ENCODE measurements at places on chromosomes 16 and 17. TPM values are rescaled to one million over a fixed set of nuclear protein-coding genes. Genes with fewer than 3 reads are reported as not detected.
A peak's percentile ranks its signal among the peaks of the same experiment; 100 is the strongest.

GRCh38 chr17:31318851-31319661, 2.4 kb downstream of the EVI2A start:
- peak overlapping the region; percentile 65 for H3K4me3 ChIP-seq
- H3K36me3 ChIP-seq, result peaks cover 13% of the 10 kb centered on the region
- no peaks in the 10 kb centered on the region for H3K27me3 ChIP-seq
- H3K27ac ChIP-seq, result peak overlapping the region; percentile 90
- no peak for DNase-seq

GRCh38 chr17:44557651-44558285, 484 bp downstream of the FZD2 start:
- no peak for DNase-seq
- H3K4me1 ChIP-seq, result peaks cover 22% of the 10 kb centered on the region
- H3K4me3 ChIP-seq, result peak overlapping the region; percentile 95
- H3K27ac ChIP-seq, result no peak overlapping the region
- peaks cover 22% of the 10 kb centered on the region for H3K36me3 ChIP-seq
- no peaks in the 10 kb centered on the region for H3K27me3 ChIP-seq

- peaks cover 13% of the 10 kb centered on the region for H3K4me1 ChIP-seq
- no peak for DNase-seq
- H3K27me3 ChIP-seq, result no peaks in the 10 kb centered on the region
- H3K27ac ChIP-seq, result peak overlapping the region; percentile 6
- peaks cover 55% of the 10 kb centered on the region for H3K36me3 ChIP-seq
Observed at GRCh38 chr16:15880434-15881308, 7.7 kb downstream of the CEP20 start.

DNA sequence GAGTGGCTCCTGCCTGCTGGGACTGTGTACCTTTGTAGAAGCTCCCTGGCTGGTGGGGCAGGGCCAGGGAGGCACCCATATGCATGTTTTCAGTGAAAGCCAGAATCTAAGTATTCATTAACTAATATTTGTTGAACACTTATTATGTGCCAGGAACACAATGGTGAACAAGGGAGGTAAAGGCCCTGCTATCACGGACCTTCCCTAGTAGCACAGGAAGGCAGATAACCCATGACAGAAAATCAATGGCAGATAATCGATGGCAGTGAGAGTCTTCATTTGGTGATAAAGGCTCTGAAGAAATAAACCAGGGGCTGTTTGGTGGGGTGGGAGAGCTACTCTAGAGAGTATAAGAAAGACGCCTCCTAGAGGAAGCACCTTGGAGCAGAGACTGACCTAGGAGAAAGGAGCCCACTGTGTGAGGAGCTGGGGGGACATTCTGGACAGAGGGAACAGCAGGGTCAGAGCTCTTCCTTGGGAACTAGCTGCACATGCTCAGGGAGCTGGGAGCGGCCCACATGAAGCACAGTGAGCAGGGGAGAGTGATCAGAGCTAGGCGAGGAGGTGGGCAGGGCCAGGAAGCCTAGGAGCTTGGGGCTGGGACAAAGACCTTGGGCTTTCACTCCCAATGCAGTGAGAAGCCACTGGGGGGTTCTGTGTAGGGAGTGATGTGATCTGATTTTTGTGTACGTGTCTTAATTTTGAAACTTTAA, 78.5 kb downstream of the SPECC1 start:
- no peak overlapping the region for H3K27ac ChIP-seq
- no peak overlapping the region for H3K4me3 ChIP-seq

DNA sequence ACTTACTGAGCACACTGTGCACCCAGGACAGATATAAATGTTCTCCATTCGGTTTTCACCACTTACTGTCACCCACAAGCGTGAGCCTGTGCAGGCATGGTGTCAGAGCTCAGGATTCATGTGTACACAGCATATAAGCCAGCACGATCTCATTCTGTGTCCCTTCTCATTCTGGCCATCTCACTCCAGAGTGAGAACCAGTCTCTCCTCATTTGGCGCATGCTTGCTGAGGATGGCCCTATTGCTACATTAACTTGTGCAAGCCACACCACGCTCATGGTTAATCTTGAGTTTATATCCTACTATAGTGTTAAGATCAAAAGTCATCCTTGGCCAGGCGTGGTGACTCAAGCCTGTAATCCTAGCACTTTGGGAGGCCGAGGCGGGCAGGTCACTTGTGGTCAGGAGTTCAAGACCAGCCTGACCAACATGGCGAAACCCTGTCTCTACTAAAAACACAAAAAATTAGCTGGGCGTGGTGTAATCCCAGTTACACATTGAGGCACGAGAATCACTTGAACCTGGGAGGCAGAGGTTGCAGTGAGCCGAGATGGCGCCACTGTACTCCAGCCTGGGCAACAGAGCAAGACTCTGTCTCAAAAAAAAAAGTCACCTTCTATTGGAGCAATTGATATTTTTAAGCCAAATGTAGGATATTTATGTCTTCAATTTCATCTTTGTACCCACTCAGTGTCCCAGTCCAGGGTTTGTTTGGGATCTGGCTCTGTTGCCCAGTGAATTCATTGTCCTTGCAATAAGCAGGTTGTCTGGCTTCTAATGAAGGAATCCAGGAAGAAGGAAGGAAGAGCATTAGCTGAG, 20.9 kb downstream of the SOCS1 start:
- H3K4me1 ChIP-seq, result peaks cover under 1% of the 10 kb centered on the region
- H3K36me3 ChIP-seq, result no peaks in the 10 kb centered on the region
- no peak overlapping the region for H3K4me3 ChIP-seq
- no peaks in the 10 kb centered on the region for H3K27me3 ChIP-seq

Gene SDR42E1
- 7.8 TPM for total RNA-seq

Gene OR2C1
- not detected for total RNA-seq

Gene NPIPA7
- total RNA-seq, result 20.1 TPM

All from MCF 10A (cell line).